Stimulated activated CD4-positive, alpha-beta T cell treated with anti-CD3 and anti-CD28 coated beads, Interleukin-15, amount 100 ng/mL, for 24 hours (primary cell): ENCODE measurements at places on chromosomes 1 and 21.
A peak's percentile ranks its signal among the peaks of the same experiment; 100 is the strongest.

GRCh38 chr1:113677250-113678158 lies 81.8 kb downstream of the PHTF1 start:
- no peak for DNase-seq

DNA sequence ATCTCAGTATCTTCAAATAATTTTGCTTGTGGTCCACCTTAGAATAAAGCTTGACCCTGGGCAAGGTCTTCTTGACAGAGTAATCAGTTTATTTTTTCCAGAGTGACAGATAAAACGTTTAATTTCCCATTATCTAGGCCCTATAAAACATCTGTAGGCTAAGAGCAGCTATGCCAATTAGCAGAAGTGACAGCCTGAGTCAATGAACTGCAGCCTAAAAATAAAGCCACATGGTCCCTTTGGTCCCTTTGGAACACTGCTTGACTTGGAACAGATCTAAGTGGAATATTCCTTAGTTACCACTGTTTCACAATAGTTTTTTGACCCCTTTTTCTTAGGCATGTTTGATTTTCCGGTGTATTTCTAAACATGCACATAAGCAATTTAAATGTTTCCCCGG lies 6.3 kb upstream of the RGS13 start:
- DNase-seq: no peak

DNA sequence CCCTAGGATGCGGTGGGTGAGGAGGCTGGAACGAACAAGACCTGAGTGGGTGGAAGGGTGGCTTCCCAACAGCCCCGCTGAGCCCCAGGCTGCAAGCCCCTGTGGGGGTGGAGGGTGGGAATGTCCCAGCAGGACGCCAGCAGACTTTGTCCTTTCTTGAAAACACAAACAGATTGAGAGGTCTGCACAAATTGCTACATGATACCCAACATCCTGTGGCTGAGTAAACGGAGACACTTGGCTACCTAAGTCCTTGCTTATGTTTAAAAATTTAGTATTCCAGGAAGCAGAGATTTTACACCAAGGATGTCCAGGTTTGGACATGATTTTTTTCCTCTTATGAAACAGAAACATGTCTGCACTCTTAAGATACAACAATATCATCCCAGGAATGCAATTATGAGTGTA lies 11.8 kb upstream of the F3 start:
- no peak for DNase-seq

- DNase-seq: no peak
Observed at GRCh38 chr21:29991624-29992023, 51.8 kb upstream of the GRIK1 start.

DNA sequence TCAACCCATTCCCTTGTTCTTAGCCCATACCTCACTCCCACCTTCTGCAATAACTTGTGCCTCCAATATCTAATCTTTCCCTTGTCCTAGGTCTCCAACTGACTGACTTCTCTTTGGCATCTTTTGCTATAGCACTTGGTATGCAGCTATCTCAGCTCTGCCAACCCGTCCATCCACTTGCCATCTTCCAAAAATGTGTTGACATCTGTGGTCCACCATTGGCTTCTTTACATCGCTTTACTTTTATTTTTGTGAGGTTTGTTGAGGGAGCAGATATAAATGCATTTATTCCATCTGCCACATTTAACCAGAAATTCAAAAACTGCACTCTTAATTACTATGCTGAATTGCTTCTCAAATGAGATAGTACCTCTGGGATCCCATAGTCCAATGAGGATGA lies 24.9 kb upstream of the PSMB2 start:
- no peak for DNase-seq

GRCh38 chr1:91018006-91018405 lies 3.8 kb downstream of the ZNF644 start:
- no peak for DNase-seq

DNA sequence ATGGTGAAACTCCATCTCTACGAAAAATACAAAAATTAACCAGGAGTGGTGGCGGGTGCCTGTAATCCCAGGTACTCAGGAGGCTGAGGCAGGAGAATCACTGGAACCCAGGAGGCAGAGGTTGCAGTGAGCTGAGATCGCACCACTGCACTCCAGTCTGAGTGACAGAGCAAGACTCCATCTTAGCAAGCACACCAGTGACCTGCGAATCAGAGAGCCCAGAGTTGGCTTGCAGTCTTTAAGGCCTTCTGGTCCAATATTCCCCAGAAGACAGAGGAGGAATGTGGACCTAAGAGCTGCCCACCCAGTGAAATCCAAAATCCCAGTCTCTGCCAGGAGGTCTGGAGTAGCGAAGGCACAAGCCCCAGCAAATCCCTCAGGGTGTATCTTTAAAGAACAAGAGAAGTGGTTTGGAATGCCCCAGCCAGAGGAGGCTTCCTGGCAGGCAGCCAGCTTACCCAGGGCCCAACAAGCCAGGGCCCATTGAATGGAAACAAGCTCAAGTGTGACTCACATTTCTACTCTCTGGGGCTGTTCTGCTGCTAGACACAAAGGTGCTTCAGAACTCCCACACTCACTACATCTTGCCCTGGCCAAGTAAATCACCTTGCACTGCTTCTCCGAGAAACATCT lies 23.9 kb downstream of the GPR161 start:
- peak; percentile 79 for DNase-seq

GRCh38 chr21:29264721-29265120 lies 34.0 kb upstream of the BACH1 start:
- DNase-seq: no peak

- no peak for DNase-seq
Observed at GRCh38 chr1:168195199-168196135, 16.7 kb downstream of the TIPRL start.

- no peak for DNase-seq
Observed at GRCh38 chr1:23889074-23889473, 21.0 kb upstream of the FUCA1 start.

DNA sequence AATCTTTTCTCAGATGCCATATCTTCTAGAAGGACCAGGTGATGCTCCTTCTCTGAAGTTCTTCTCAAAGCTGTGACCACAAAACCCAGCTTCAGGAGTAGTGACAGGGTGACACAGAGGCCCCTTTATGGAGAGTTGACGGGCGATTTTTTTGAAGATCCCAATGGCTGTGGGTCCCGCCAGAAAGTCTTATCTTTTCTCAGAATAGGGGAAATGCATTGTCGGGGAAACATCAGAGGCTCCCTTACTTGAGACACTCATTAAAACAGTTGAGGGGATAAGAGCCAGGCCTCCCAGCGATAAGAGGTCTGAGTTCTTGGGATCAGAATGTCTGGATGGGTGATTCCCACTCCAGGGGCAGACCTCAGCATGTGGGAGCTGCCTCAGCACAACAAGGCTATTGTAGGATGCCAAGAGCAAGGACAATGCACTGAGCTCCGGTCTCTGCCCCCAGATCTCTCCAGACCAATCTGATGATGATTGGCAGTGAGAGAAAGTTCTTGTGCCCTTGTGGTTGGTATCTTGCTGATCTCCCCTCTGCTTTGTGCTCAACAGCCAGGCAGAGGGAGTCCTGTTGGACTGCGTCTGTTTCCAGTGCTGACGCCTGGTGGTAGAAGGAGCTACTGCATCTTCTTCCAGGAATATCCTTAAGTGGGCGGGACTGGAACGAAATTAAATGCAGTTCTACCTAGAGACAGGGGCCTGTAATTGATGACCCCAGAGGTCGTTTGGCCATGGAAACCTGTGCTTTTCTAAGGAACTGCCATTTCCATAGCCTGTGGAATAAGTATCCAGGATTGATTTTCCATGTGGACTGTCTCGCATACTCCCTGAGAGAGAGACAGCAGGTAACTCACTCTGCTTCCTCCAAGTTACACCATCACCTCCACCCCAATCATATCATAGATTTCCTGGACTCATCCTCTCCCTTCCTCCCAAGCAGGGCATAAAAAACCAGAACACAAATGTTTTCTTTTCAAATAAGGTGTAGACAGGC lies 6.8 kb upstream of the ACKR1 start:
- peak; percentile 78 for DNase-seq

DNA sequence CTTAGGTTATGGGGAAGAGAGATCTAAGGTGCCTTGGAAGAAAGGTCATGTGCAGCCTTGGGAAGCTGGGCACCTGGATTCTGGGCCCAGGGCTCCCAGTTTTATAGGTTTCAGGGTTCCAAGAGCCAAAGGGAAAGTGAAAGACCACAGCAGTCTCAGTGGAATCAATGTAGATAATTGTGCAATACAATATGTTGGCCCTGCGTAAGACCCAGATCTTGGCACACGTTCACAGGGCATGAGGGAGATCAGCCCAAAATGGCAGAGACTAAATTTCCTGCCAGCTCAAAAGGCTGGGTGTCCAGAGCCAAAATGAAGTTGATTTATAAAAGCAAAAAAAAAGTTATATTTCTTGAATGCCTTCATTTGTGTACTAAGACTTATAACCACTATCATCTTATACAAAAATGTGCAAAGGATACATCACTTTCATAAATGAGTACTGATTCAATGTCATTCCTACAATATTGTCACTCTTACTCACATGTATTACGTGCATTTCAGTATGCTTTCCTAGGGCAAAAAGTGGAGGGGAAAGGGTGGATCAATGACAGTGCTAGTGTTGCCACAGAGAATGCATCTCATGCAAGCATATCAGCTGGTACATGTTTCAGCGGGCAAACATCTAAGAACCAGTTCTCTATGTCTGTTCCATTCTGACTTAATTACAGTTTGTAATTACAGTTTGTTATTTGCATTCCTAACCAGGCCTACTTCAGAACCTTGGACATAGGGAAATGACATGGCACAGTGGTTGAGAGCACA lies 22.5 kb upstream of the NPL start:
- DNase-seq: no peak

- DNase-seq: no peak
Observed at GRCh38 chr21:40454057-40454456, 392.9 kb downstream of the DSCAM start.

DNA sequence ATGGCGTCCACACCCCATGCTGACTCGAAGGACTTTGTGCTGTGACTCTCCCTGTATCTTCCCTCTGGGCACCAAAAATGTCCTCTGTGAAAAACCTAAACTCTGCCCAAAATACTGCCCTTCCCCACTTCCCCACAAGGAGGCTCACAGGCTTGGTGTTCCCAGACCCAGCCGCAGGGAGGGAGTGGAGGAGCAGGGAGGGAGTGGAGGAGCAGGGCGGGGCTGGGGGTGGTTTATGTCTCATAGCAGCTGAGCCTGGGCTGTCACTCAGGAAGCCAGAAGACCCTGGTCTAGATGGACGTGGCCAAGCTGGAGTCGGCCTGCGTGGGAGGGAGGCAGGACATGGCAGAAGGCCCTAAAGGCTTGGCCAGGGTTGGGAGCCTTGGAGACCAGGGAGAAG lies 461.7 kb downstream of the PTPRU start:
- DNase-seq: no peak

DNA sequence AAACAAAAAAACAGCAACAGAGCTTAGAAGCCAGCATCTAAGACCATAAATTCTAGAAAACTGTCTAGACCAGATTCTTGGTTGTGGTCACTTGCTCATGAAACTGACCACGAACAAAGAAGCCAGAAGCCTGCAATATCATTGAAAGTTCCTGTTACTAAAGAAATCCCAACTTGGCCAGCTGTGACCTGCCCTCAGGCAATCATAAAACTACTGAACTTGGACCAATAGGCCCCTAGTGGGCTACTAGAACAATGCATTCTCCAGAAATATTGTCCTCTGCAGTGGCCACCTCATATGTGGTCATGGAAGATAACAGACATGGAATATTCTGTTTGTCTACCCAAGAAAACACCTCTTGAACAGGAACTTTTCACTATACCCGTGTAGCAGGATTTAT lies 87.7 kb downstream of the SPATA17 start:
- no peak for DNase-seq

GRCh38 chr1:53147174-53147573 lies 4.7 kb upstream of the SLC1A7 start:
- DNase-seq: no peak

- no peak for DNase-seq
Observed at GRCh38 chr1:51270751-51271150, 34.7 kb downstream of the RNF11 start.

DNA sequence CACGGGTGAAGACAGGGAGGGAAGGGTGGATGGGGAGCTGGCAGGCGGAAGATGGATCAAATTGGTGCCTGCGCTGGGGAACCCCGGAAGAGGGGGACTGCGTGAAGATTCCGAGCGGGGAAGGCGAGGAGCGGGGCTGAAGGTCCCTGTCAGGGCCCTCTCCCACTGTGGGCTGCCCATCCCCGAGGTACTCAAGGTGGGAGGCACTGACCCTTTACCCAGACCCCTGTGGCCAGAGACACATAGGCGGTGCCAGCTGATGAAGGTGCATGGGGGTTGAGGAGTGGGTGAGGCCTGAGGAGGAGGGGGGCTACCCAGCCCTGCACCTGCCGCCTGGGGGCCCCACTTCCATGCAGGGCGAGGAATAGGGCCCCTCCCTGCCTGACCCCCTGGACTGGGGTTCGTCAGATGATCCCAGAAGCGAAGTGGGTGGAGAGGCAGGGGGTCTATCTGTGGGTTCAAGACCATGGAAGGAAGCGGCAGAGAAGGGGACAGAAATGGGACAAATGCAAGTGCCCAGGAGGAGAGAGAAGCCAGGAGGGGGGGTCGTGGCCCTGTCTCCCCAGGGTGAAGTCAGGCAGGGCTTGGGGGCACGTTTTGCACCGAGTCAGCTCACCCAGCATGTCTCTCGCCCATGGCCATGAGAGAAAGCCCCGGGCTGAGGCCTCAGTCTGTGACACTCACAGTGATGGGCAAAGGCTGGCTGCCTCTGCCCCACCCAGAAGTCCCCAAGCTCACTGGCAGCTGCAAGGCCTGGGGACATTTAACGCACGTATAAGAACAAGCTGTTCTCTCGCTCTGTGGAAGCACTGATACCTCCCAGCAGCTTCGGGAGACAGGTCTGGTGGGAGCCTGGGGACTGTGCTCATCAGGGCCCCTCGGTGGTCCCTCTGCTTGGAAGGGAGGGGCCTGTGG lies 7.0 kb upstream of the MMEL1 start:
- DNase-seq: no peak

DNA sequence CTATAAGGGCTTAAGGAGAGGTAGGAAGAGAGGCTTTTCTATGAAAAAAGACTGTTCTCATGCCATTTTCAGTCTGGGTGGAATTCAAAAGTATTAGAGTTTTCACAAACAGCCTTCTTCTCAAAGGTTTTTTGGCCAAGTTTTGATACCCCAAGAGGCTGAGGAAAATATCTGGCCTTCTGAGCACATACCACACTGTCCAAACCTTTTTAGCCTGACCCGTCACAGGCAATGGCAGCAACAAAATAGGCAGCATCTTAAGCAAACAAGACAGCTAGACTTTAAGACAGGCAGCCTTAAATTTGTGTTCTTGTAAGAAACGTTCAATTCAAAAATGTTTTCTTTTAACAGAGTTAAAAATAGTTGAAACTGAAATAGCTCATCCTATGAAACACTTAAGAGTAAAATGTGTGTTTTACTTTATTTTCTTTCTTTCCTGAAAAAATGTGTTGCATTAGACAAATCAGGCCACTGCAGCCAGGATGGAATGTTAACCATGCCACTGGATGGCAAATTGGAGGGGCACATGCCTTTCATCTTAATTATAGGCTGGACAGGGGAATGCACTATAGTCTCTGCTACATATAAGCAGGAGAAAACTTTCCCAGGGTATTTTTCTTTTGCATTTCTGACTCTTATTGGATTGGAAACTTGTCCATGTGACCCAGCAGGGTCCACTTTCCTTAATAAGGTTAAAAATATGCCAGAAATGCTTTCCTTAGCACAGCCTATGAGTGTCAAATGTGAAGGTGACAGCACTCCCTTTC lies 315.0 kb downstream of the TGFB2 start:
- DNase-seq: no peak

- no peak for DNase-seq
Observed at GRCh38 chr1:59978511-59978910, 51.9 kb upstream of the CYP2J2 start.

- DNase-seq: peak; percentile 43
Observed at GRCh38 chr1:234962340-234962989, 166.2 kb downstream of the TOMM20 start.

- DNase-seq: no peak
Observed at GRCh38 chr1:232627645-232628334, 2.1 kb downstream of the SIPA1L2 start.
